ENCODE measurements at places on chromosomes 1 and 21.

GRCh38 chr1:201568859-201569294, 29.9 kb downstream of the NAV1 start:
- DNase-seq, result no peak

DNA sequence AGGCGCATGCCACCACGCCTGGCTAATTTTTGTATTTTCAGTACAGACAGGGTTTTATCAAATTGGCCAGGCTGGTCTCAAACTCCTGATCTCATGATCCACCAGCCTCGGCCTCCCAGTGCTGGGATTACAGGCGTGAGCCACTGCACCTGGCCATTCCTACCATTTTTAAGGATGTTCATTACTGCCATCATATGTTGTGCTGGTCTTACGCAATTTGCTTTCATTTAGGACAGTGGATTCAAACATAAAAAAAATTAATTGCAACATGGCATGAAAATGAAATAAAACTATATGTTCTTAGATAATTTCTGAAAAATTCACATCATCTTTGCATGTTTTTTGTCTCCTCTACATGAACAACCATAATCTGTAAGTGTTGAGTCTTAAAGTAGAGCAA, 527.7 kb downstream of the LTN1 start:
- no peak for DNase-seq

- DNase-seq, result no peak
Measured at GRCh38 chr1:156401681-156402081, 32.7 kb downstream of the RHBG start.

GRCh38 chr1:192879406-192879805, 70.6 kb downstream of the RGS2 start:
- no peak for DNase-seq

DNA sequence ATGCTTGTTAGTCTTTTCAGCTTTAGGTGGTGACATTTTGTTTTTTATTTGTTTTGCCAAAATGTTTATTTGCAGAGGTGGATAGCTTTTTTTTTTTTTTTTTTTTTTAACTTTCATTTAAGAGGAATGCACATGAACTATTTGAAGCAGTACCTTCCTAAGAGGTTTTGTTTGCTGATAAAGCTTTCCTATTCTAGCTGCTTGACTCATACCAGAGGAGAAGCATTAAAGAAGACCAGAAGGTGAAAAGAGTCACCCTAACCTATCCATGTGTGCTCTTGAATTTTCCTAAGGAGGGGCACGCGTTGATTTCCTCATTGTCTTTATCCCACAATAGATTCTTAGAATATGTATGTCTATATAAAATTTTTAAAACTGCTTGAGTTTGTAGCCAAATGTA, 57.7 kb downstream of the PRDM2 start:
- no peak for DNase-seq

- no peak for DNase-seq
Measured at GRCh38 chr1:207014728-207015127, 17.8 kb downstream of the C1orf116 start.
